ENCODE measurements at places on chromosomes 5 and 9.

DNA sequence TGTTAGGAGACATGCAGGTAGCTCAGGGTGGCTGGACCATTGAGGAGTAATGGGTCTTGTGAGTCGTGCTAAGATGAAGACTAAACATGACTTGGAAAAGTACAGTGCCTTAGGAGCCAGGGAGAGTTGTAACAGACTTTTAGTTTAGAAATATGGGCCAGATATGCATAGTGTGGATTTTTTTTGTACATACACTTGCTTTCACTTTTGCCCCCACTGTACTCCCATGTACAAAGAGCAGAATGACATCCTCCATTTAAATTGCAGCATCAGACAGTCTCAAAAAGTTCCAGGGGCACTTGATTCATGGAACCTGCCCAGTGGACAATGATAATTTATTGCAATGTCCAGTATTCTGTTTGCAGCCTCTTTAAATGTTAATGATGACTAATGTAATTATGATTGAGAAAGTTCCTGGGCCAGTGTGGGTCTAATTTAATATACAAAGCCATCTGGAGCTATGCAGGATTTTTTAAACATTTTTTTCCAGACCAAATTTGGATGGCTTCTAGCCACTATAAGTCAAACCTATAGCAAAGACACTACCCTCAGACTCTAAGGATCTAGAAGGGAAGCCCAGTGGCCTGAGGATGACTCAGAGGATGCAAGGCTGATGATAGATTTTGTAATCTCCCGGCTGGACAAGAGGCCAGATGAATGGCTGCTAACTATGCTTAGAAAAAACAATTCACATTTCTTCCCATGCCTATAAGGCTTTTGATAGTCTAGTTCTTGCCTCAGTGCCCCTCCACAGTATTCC lies 80.1 kb downstream of the TRPC7 start:
- DNase-seq: no peak

DNA sequence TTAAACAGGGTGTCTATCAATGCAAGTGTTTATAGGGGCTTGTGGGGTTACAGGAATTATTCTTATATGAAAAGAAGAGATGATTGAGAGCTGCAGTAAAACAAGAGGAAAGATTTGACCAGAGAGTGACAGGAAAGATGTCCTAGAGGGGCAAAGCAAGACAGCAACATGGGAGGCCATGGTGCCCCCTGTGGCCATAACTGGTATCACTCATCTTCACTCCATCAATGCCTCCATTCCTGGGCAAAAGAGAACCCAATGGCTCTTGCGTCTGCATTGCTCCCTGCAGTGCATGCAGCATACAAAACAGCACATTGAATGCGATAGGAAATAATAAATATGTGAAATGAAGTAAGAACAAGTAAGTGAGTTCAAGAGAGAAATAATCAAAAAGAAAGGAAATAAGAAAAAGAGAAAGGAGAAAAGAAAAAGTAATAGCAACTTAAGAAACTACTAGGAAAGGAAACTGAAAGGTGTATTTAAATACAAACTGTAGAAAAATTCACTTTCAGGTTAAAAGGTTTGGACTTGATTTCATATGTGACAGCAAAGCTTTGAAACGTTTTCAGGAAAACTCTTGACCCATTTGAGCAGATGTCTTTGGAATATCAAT lies 206.6 kb downstream of the SEMA5A start:
- DNase-seq: no peak

DNA sequence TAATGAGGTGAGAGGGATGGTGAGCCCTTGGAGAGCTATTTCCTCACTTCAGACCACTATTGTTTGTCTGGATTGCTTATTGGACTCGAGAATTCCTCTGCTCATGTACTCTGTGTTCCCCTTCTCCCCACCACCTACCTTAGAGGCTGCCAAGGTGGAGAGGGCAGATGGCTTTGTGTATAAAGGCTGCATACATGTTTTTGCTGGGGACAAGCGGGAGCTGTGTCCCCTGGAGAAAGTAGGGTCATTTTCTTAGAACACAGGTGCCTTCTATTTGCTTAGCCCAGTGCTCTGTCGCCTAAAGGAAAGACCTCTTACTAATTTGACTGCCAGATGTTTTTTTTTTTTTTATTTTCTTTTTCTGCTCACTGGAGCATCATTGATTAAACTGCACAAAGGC lies 29.7 kb downstream of the RASGRF2 start:
- DNase-seq: no peak

DNA sequence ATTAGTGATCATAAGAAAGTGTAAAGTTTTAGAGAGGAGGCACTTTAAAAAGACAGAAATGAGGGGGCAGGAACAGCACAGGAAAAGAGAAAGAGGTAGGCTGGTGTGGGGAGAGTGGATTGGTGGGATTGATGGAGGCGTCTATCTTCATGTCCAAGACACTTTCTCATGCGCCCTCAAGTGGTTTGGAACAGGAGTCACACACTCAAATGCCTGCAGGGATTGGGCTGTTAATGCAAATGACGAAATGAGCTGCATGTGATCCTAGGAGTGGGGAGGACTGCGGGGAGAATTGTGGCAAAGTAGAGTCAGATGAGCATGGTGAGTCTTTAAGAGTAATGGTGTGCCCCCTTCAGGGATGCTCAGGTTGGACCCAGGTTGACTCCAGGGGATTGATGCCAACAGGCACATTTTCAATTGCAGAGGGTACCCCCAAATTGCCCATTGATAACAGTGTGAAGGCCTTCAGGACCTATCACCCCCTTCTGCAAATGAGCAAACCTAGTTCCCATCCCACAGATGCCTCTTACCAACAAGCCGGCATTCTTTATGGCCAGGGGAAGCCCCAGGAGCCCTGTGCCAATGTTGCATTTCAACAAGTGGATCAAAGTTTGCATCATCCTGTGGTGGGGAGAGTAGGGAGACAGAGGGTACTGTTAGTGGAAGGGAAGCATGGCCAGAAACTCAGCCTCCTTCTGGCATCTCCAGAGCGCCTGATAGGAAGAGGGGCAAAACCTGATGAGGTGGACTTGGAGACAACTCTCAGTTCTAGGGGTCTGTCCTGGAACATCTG lies 5.3 kb downstream of the SLC36A3 start:
- no peak for DNase-seq

DNA sequence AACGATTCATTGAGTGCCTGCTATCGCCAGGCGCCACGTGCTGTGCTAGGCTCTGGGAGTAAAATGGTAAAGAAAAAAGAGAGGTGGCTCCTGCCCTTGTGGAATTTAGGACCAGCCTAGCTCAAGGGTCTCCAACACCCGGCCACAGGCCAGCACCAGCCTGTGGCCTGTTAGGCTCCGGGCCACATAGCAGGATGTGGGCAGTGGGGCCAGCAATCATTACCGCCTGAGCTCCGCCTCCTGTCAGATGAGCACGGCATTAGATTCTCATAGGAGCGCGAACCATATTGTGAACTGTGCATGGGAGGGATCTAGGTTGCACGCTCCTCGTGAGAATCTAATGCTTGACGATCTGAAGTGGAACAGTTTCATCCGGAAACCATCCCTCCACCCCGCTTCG lies 1.5 kb downstream of the RMRP start:
- DNase-seq: no peak

GRCh38 chr5:32072054-32072453 lies 102.1 kb downstream of the GOLPH3 start:
- no peak for DNase-seq

DNA sequence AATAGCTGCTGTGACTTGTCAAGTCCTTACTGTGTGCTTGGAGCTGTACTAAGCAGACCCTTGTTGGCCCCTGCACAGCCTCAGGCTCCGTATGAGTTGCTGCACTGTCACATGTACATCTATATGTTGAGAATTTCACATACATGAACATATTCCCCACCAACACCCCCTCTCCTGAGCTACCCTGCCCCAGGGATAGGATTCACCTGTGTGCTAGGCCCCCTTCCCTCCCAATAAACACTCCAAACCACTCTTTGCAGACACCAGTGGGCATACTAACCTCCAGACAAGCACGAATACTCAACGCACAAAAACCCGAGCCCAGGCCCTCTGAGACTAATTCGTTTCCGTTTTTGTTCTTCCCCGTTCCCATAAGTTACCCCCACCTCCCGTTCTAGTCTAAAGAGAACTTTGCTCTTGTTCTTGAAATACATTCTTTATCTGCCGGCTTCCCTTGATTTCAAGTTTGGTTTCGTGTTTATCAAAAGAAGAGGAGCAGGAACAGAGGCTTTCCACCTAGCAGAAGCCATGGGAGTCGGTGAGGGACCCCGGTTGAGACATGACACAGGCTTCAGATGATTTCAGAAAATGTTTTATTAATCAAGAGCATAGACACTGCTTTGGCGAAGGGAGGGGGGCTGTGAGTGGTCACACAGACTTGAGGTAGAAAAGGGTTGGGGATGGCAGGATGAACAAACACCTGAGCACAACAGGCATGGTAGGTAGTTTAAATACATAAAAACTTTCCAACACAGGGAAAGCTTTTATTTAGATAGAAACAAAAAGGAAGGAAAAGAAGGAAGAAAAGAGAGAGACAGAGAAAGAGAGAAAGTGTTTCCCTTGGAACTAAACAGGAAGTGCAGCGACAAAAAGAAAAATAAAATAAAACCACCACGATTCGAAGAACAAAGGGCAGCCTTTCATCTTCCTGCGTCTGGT lies 3.4 kb downstream of the HAND1 start:
- no peak for DNase-seq

GRCh38 chr9:92506184-92506857 lies 24.0 kb upstream of the ASPN start:
- no peak for DNase-seq

- DNase-seq: no peak
These were observed 206.0 kb downstream of the ATP10B start for GRCh38 chr5:160646033-160646432.

GRCh38 chr5:67770431-67771025 lies 445.0 kb upstream of the PIK3R1 start:
- DNase-seq: no peak

- no peak for DNase-seq
These were observed 430.8 kb downstream of the ARHGEF28 start for GRCh38 chr5:74056789-74057164.

Measured in T-helper 9 cell (primary cell).